ENCODE measurements at places on chromosomes 1 and 21.
A peak's percentile ranks its signal among the peaks of the same experiment; 100 is the strongest.

- no peak for DNase-seq
These were observed 674.5 kb upstream of the CXADR start for GRCh38 chr21:16838331-16838730.

- no peak for DNase-seq
These were observed 178.2 kb upstream of the CAMK1G start for GRCh38 chr1:209405183-209405814.

- DNase-seq: no peak
These were observed 1.6 kb downstream of the NEGR1 start for GRCh38 chr1:72280711-72281110.

DNA sequence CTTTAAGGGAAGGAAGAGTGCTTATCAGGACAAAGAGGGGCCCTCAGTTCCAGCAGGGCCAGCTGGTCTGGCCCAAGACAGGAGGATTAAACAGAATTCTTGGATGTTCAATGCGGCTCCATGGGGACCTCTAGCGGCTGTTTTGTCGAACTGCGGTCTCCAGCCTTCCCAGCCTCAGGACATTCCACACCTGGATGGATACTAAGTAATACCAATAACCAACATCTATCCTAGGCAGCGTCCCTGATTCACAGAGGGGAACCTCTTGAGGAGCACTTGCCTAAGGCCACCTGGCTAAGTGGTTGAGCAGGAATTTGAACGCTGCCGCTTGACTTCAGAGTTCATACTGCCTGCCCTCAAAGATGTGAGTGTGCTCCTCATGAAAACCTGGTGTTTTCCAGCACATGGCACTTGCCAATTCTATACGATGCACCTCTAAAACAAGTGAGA, 15.5 kb upstream of the CD247 start:
- DNase-seq: peak; percentile 53

GRCh38 chr1:29569971-29570634, 333.8 kb downstream of the PTPRU start:
- DNase-seq: no peak

GRCh38 chr21:45852886-45853400, 128.6 kb upstream of the COL6A1 start:
- DNase-seq: no peak

- DNase-seq: no peak
These were observed 9.5 kb upstream of the IRF6 start for GRCh38 chr1:209815490-209815889.

- DNase-seq: no peak
These were observed 92.5 kb downstream of the LACTBL1 start for GRCh38 chr1:22880174-22880601.

GRCh38 chr1:13541435-13542215, 27.8 kb upstream of the LRRC38 start:
- no peak for DNase-seq

DNA sequence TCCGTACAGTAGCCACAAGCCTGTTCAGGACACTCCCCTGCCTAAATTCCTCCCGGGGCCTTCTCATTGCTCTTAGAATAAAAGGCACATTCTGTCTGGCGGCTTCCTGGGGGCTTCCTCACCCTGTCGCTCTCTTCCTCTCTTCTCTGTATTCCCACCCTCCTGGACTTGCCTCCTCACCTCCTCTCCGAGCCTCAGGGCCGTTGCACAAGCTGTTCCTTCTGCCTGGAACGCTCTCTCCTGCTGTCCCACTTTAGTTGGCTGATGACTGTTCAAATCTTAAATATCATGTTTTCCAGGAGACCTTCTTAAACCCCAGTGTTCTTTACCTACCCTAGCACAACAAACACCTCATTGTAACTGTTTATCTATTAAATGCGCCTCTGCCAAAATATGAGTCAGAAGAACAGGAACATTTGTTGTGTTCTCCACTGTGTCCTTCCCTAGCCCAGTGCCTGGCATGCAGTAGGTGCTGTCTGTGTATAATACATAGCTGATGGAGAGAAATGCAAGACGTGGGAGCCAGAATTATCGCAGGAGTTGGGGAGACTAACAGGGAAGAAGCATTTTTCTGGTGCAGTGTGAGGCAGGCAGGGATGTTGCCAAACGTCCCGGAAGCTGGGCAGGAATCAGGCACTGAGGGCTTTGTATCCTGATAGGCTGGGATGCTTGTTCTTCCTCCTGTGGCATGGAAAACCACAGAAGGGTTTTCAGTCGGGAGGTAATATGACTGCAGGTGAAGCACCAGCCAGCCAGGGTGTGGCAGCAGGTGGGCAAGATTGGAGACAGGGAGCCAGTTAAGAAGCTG, 24.1 kb upstream of the THRAP3 start:
- DNase-seq: no peak

GRCh38 chr1:67601539-67601938, 83.5 kb upstream of the GADD45A start:
- DNase-seq: no peak

Data from activated CD4-positive, alpha-beta T cell treated with anti-CD3 and anti-CD28 coated beads for 4 hours (primary cell).